ENCODE measurements at places on chromosomes 6 and 20.

DNA sequence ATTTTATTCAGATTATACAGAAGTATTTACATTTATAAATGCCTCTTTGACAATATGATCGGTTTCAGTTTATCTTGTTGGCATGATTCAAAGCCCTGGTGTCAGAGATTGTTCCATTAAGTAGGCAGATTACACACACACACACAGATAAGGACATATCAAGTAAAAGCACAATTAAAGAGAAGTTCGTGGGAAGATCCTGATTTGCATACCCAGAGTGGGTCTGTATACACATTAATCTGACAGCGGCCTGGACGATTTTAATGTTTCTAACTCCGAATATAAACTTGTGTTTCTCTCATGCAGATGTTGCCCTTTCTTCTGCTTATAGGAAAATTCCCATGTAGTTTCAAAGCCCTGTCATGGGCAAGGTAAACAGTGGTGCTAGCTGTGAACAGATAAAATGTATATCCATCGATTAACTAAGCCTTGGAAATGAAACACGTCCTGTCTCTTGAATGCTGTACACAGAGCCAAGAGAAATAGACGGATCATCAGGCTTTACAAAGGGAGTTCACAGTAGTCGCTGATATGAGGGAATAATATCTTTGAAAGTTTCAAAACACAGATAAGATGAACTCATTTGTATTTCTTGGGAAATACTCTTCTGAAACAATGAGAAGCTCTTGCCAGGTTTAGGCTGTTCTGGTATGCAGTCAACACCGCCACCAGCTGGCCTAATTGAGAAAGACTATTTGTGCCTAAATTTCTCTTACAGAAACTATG, 108.2 kb upstream of the GMDS start:
- peak; percentile 11 for DNase-seq

DNA sequence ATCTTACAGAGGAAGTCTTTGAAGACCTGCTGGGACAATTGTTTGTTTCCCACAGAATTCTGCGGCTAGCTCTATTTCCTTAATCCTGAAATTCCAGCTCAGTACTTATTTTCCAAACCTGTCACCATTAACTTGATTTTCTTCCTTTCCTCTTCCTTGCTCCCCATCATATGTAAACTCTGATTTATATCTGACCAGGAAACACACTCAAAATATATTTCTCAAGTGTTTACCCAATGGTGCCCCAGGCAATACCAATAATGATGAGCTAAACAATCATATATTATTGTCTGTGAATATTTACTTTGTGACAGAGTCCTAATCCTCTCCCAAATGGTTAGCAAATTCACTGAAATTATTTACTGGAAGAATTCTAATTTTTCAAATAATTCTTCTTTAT, 597.3 kb downstream of the PKHD1 start:
- DNase-seq: no peak

DNA sequence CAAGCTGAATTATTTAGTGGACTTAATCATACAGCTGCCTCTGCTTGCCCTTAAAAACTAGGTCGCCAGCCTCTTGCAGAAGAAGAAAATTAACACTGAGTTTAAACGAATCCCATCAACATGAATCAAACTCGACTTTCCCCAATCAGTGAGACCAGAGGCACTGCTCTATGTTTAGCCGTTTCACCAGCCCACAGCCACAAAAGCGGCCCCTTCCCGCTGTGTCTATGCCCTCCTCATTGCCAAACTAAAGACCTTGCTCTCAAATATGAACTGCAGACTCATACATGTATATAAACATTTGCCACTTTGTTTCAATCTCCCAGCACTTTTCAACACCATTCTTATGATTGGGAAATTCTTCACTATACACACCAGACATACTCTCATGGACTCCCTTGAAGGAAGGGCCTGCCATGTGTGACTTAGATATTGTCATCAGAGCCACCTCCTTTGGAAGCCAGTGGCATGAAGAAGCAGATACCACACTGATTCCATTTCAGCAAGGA, 105.8 kb upstream of the ADGRF1 start:
- DNase-seq: no peak

DNA sequence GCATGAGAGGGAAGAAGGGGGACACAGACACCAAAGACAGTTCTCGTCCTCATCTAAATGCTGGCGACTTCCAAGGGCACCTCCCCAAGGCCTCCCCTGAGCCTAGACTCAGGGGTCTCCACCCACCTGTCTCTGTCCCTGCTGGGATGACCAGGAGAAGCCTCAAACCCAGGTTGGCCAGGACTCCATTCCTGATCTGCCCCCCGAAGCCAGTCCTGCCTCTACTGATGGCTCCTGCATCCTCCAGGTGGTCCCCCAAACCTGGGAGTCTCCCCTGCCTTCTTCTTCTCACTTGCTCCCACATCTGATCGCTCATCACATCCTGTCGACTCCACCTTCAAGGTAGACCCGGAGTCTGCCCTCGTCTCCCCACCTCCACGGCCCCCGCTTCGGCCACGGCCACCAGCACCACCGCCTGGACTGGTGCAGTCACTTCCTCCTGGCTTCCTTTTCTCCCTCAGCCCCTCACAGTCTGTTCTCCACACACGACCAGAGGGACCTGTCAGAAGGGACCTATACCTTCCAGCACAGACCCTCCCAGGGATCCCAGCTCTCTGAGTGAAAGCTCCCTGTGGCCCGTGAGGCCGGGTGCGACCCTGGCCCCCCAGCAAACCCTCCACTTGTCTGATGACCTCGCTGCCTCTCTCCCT, 92.1 kb downstream of the CEBPB start:
- no peak for DNase-seq

GRCh38 chr20:6693178-6693807, 74.2 kb upstream of the BMP2 start:
- DNase-seq: no peak

GRCh38 chr6:157974341-157974894, 7.2 kb upstream of the SYNJ2 start:
- DNase-seq: no peak

DNA sequence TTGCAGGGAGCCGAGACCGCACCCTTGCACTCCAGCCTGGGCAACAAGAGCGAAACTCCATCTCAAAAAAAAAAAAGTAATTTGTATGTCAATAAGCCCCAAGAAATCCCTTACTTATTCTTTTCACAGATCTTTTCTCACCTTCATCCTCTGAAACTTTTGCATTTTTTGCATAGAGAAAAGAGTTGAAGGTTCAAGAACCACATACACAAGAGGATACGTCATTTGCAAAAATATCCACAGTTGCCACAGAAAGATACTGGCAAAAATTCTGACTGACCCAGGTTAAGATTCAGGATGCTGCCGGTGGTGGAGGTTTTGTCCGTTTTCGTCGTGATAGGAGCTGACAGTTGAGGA, 94.5 kb downstream of the ZMYND8 start:
- DNase-seq: no peak

DNA sequence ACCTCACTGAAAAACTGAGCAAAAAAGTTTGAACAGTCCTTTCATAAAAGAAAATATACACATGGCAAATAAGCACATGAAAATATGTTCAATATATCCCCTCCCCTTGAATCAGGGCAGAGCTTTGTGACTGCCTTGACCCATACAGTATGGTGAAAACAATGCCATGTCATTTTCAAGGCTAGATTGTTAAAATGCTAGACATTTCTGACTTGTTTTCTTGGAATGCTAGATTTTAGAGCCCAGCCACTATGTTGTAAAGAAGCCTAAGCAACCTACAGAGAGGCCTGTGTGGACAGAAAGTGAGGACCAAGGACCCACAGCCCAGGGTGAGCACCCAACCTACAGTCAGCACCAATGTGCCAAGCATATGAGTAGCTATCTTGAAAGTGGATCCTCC, 17.1 kb upstream of the ASF1A start:
- DNase-seq: no peak

GRCh38 chr20:53699906-53700305, 106.3 kb upstream of the ZNF217 start:
- no peak for DNase-seq

DNA sequence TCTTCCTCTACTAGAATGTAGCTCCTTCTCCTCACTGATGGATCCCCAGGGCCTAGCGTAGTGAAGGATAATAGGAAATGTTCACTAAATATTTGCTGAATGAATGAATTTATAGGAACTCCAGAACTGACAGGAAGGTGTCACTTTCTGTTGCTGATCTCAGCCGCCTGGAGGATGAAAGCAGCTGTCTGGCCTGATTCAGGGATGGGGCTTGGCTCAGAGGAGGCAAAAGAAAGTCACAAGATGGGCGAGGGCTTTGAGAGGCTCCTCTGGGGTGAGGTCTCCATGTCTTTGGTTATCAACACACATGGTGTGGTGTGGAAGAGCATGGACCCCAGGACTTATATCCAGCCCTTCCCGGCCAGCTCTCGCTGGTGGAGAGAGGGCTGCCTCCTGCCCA, 11.5 kb upstream of the CCDC167 start:
- no peak for DNase-seq

GRCh38 chr6:131858765-131859415, 51.1 kb downstream of the ENPP1 start:
- no peak for DNase-seq

GRCh38 chr6:168534265-168534664, 93.3 kb downstream of the SMOC2 start:
- no peak for DNase-seq

DNA sequence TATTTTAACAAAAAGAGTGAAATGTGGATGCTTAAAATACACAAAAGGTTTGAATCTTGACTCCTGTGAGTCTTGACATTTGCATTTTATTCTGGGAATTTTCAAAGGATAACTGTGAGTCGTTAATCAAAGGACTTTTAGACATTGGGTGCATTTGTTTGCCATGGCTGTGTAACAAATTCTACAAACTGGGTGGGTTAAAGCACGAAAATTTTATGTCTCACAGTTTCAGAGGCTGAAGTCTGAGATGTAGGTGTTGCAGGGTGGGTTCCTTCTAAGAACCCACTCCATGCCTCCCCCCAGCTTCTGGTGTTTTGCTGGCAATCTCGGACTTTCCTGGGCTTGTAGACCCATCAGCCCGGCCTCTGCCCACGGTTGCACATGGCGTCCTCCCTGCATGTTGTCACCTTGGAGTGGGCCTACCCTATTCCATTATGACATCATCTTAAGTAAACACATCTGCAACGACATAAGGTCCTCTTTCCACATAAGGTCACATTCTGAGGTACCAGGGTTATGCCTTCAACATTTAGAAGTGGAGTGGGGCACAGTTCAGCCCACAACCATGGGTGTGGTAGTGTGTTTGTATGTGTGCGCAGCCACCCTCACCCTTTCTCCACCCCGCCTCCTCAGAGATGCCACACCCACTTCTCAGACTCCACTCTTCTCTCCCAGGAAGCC, 113.1 kb downstream of the FOXA2 start:
- no peak for DNase-seq

DNA sequence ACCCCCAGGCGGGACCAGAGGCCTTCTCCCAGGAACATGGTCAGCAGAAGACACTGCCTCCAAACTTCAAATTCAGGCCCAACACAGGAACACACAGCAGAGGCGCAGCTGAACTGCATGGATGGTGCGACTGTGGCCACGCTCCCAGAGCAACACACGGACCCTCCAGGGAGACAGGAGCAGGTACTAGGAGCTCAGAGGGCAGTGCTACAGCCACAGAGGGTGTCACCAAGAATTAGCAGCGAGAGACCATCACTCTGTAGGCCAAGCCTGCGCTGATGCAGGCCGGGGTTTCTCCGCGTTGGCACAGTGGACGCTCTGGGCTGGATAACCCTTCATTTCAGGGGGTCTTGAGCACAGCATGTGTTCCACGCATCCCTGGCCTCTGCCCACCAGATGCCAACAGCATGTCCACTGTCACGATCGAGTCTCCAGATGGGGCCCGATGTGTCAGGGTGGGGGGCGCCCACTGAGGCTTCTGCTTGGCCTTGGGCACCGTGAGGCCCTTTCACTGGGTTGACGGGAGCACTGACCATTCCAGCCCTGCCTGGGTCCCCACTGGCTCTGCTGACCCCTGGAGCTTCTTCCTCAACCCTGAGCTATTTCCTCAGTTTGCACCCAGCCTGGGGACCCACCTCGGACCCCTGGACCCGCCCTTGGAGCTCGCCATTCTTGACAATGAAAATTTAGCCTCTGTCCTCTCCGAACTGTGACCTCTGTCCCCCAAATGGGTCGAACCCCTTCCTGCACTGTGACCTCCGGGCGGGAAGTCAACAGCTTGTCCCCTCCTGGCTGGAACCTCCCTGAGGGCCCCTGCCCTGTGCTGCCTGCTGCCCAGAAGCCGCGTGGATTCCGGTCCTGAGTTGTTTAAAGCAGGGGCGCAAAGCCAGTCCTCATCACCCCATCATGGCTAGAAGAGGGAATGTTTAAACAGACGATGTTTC, 239.4 kb downstream of the DLL1 start:
- no peak for DNase-seq

DNA sequence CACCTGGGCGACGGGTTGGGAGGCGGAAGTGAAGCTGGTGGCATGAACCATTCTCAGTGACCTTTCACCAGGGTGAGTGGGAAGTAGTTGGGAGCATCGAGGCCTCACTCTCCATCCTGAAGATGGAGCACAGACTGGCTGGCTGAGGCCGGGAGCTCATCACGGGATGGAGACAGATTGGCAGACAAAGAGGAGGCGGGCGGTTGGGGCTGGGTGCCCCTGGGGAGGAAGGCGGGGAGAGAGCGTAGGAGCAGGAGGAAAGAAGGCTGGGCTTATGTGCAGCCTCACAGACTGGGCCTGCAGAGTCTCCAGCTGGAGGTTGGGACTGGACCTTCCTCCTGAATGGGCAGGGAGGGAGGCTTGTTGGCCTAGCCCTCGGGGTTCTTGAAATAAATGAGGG, 44.2 kb upstream of the SCRT2 start:
- DNase-seq: no peak

GRCh38 chr6:14059791-14060436, 57.7 kb upstream of the CD83 start:
- no peak for DNase-seq

DNA sequence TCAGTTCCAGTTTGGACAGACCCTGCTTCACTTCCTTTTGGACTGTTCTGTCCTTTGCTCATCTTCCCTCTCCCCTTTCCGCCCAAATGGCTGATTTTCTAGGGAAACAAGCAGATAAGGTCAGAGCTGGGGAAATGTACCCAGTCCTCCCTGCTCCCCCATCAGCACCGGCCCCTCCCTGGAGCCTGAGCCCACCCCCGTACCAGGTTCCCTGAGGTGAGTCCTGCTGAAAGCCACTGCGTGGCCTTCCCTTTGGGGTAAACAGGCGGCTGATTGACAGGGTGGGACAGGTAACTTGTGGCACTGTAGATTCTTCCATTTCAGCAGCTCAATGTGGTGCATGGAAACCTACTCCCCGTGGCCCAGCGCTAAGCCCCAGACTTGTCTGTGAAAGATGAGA, 70.5 kb downstream of the NPEPL1 start:
- DNase-seq: no peak

DNA sequence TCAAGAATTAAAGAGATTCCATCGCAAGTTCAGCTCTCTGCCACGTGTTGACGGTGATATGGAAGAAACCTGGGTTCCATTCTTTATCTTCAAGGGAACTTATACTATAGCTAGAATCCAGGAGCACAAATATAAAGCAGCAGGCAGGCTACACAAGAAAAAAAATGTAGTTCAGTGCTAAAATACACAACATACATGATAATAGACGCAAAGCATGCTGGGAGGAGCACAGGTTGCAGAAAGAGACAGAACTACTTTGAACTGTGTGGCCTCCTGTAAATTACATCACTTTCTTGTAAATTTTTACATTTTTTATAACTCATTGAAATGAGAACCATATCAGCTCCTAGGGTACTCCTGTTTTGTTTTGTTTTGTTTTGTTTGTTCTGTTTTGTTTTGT, 53.8 kb upstream of the RBM24 start:
- DNase-seq: no peak
